ENCODE measurements at places on chromosomes 7 and 10. TPM values are rescaled to one million over a fixed set of nuclear protein-coding genes. Genes with fewer than 3 reads are reported as not detected.

GRCh38 chr7:128791121-128791971 is at the start of gene CCDC136:
TSS of gene CCDC136 (plus strand) at chr7:128791968. CDS start at chr7:128792412, 444 bp downstream.
- DNase-seq: peak; percentile 76
- H3K4me3 ChIP-seq: peak within 1 kb of the TSS; percentile 60
- no peaks in the 10 kb centered on the region for H3K4me1 ChIP-seq
- no peaks in the 10 kb centered on the region for H3K36me3 ChIP-seq

- no peaks in the 10 kb centered on the region for H3K36me3 ChIP-seq
- H3K27me3 ChIP-seq: no peaks in the 10 kb centered on the region
- H3K27ac ChIP-seq: no peak overlapping the region
- H3K4me3 ChIP-seq: no peak overlapping the region
These were observed 45.0 kb upstream of the TSPAN13 start for GRCh38 chr7:16708511-16708910.

- H3K4me3 ChIP-seq: no peak overlapping the region
- no peak for DNase-seq
- H3K27me3 ChIP-seq: no peaks in the 10 kb centered on the region
These were observed 4.4 kb upstream of the LRRN3 start for GRCh38 chr7:111086532-111086931.

DNA sequence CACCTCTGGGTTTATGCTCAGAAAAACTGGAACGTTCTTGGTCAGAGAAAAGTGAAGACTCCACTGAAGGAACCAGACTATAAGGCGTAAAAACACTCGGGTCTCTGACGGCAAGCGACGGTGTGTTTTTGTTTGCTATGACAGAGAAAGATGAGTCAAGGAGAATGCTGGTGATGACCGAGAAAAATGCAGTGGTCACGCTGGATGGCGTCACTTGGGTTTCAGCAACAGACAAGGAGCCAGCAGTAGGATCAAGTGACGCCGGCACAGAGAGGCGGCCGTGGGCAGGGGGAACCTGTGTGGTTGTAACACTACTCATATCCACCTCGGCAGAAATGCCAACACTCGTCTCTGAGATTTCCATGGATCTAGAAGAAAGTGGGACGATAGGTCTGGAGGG is 63.4 kb downstream of the KIAA1549 start:
- no peaks in the 10 kb centered on the region for H3K27me3 ChIP-seq
- no peak for DNase-seq
- no peaks in the 10 kb centered on the region for H3K4me1 ChIP-seq
- peaks cover 12% of the 10 kb centered on the region for H3K36me3 ChIP-seq
- no peak overlapping the region for H3K4me3 ChIP-seq
- H3K27ac ChIP-seq: no peak overlapping the region

DNA sequence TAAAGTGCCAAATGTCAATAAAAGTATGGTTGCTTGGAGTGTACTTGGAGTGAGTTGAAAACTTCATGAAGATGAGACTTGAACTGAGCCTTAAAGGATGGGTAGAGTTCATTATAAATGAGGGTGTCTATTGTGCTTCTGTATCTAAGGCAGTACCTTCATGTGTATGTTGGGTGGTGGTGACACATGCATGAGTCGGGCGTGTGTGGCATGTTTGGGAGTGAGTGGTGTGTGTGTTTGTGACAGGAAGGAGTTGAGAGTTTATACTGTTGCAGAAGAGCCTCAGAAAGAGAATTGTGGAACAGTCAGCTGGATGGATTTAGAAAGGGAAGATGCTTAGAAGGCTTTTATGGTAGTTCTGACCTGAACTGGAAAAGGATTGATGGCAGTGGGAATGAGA is 6.0 kb upstream of the ZRANB1 start:
- no peaks in the 10 kb centered on the region for H3K27me3 ChIP-seq
- no peaks in the 10 kb centered on the region for H3K4me1 ChIP-seq
- no peak overlapping the region for H3K27ac ChIP-seq
- H3K4me3 ChIP-seq: no peak overlapping the region

DNA sequence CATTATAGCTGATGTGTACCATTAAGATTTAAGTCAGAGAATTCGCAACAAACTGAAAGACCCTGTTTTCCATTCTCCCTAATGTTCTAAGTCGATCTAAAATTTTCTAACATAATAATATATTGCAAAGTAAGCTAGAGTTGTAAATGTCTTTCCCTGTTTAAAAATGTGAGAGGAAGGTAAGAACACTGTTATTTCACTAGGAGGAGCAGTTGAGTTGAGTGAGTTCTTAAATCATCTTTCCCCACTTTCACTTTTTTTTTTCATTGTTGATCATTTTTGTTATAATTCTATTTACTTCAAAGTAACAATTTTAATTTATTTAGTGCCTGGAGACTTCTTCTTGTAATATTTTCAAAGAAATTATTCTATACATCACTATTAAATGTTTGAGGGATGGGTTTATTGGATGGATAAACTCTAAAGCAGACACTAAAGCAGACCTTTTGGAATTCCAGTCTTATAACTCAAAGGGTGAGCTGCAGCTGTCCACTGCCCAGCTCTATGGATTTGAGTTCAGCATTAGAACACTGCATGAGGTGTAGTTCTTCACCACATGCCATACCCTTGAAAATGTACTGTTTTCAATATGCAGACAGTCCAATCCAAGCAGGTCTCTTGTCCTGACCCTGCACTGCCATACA is 181.3 kb upstream of the FZD1 start:
- H3K27me3 ChIP-seq: no peaks in the 10 kb centered on the region
- peak; percentile 72 for DNase-seq
- no peaks in the 10 kb centered on the region for H3K36me3 ChIP-seq
- no peak overlapping the region for H3K27ac ChIP-seq

- no peak overlapping the region for H3K27ac ChIP-seq
- no peaks in the 10 kb centered on the region for H3K36me3 ChIP-seq
- no peak overlapping the region for H3K4me3 ChIP-seq
- no peak for DNase-seq
- no peaks in the 10 kb centered on the region for H3K27me3 ChIP-seq
- no peaks in the 10 kb centered on the region for H3K4me1 ChIP-seq
These were observed 84.7 kb downstream of the CREB5 start for GRCh38 chr7:28497009-28497408.

DNA sequence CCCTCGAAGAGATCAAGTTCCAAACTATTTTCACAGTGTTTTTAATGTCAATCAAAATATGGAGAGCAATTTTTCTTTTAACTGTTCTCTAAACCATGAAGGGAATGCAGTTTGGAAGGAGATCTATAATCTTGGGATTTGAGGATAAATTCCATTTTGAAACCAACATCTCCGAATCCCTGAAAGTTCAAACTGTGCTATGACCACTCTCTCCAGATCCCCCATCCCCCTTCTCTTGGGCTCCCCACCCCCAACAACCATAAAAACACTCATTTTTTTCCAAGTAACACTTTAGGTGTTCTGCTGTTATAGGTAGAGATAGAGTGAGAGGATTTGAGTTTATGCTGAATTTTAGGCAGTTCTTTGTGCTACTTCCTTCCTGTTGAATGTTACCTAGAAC is 1.7 kb downstream of the CALD1 start:
- H3K27me3 ChIP-seq: no peaks in the 10 kb centered on the region
- H3K27ac ChIP-seq: peak overlapping the region; percentile 89
- peaks cover 12% of the 10 kb centered on the region for H3K4me1 ChIP-seq
- peak overlapping the region; percentile 62 for H3K4me3 ChIP-seq
- DNase-seq: no peak

GRCh38 chr7:91843831-91844230 is 36.7 kb downstream of the MTERF1 start:
- no peaks in the 10 kb centered on the region for H3K27me3 ChIP-seq
- H3K36me3 ChIP-seq: no peaks in the 10 kb centered on the region
- H3K4me3 ChIP-seq: no peak overlapping the region
- H3K4me1 ChIP-seq: no peaks in the 10 kb centered on the region
- no peak for DNase-seq
- H3K27ac ChIP-seq: no peak overlapping the region

- no peaks in the 10 kb centered on the region for H3K4me1 ChIP-seq
- H3K4me3 ChIP-seq: no peak overlapping the region
- no peak overlapping the region for H3K27ac ChIP-seq
These were observed 14.5 kb downstream of the SH2D4B start for GRCh38 chr10:80552151-80552646.

Gene AKR1C4
- polyA plus RNA-seq: not detected

Gene HABP2
- polyA plus RNA-seq: 27.4 TPM

Gene EPO
- not detected for polyA plus RNA-seq

Gene LBX1
- not detected for polyA plus RNA-seq

Gene GJD4
- polyA plus RNA-seq: not detected
